ENCODE measurements at places on chromosomes 1 and 21.

- DNase-seq = no peak
Measured at GRCh38 chr1:228871314-228872061, 136.2 kb downstream of the RHOU start.

- DNase-seq = no peak
Measured at GRCh38 chr21:31180256-31181081, 142.2 kb upstream of the KRTAP19-8 start.

DNA sequence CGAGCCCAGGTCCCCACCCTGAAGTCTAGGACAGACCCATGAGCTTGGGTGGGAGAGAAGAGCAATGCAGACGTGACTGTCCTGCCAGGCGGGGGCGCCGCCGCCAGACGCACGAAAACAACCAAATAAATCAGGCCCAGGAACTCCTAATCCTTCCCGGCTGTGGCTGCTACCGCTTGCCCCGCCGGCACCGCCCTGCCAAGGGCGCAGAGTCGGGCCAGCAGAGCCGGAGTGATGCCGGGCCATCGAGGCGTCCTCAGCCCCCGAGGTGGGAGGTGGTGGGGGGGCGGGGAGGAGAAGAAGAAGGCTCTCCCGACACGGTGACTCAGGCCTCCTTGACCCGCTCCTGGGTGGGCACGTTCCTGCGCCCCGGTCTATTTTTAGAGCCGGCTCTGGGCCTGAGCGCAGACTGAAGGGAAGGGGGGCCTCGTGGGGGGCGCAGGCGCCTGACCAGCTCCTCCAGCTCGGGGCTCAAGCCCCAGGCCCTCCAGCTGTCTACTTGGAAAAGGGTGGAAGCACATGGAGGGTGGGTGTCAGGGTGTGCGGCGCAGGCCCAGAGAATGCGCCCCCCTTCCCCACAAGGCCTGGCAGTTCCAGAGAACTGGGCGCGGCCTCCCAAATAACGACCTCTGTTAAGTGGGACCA is 10.7 kb upstream of the COL16A1 start:
- DNase-seq = peak; percentile 31

DNA sequence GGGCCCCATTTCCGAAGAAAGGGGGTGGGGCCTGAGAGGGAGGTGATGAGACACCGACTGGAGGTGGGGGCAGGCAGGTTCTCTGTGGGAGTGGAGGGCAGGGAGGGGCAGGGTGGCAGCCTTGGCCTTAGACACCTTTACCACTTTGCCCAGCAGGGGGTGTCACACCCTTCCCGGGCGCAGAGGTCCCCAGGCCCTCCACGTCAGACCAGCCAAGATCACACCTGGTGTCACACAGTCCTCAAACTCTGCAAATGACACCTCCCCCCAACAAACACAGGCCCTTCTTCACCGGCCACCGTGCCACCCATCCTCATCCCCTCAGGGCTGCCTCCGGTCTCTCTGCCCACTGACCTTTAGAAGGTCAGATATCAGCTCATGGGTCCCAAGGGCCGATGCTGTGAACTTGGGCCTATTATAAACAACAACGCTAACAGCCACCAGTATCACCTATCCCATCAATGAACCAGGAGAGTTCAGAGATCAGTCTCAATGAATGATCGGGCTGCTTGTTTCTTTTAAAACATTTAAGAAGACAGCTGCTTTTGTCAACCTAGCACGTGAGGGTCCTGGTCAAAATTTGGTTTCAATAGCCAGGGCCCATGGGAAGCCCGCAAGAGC is 103.9 kb downstream of the CASZ1 start:
- DNase-seq = peak; percentile 77

- DNase-seq = no peak
Measured at GRCh38 chr21:43754948-43755781, 20.9 kb downstream of the CSTB start.

- DNase-seq = no peak
Measured at GRCh38 chr1:175169286-175170018, 23.1 kb downstream of the KIAA0040 start.

DNA sequence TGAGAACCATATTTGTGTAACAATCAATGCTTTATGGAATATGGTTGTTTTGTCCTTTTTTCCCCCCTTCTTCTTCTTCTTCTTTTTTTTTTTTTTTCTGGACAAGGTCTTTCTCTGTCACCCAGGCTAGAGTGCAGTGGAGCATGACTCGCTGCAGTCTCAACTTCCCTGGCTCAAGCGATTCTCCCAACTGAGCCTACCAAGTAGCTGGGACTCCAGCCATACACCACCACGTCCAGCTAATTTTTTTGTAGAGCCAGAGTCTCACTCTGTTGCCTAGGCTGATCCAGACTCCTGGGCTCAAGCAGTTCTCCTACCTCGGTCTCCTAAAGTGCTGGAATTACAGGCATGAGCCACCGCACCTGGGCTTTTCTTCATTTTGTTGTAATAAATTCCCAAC is 86.7 kb downstream of the FMN2 start:
- DNase-seq = no peak

DNA sequence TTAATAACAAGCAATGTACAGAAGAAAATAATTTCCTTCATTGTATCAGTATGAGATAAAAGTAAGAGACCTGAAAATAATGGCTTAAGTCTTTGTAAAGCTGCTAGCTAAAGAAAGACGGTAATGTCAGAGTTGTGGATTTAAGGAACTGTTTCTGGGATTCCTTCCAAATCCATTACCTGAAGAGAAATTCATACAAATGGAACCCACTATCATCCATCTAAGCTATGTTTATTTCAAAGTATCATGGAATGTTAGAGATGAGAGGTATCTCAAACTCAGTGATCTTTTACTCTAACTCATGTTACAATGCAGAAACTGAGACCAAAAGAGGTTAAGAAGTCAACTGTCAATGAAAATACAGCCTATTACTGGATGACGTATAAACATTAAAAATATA is 197.7 kb downstream of the DENND1B start:
- DNase-seq = no peak

- DNase-seq = no peak
Measured at GRCh38 chr21:31162079-31162699, 123.9 kb upstream of the KRTAP19-8 start.

- DNase-seq = no peak
Measured at GRCh38 chr1:229406798-229407197, 27.1 kb downstream of the ACTA1 start.

GRCh38 chr21:34892209-34892608 is 156.9 kb downstream of the RUNX1 start:
- DNase-seq = no peak

DNA sequence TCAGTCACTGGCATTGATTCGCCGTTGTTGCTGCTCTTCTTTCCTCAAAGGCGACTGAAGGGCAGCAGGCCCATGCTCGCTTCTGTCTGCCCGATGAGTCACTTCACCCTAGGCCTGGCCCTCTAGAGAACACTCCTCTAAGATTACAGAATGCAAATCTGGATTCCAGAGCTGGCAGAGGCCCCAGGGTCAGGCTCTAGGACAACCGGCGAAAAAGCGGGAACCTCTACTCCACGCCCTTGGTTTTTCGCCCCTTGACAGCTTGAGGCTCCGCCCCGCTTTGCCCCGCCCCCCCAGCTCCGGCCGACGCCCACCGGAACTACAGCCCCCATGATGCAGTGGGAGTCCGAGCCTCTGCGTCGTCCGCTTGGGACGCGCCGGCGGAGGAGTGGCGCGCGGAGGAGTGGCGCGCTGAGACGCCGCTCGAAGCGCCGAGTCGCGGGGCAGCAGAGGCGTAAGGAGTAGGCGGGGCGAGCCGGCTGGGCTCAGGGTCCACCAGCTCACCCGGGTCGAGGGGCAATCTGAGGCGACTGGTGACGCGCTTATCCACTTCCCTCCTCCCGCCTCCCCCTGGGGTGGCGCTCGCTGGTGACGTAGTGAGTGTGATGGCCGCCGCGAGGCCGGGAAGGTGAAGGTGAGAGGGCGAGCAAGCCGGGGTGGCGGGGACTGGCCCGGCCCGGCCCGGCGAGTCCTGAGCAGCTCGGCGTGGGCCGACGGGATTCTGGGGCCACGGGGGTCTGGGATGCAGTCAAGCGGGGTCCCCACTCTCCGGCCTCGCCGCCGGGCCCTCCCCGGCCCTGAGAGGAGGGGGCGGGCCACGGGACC is at the start of gene MFN2:
TSS of gene MFN2 (plus strand) at position 594 of the 825 bp plus-strand sequence. CDS start 8,725 bp downstream, outside the sequence.
- DNase-seq = peak; percentile 95

DNA sequence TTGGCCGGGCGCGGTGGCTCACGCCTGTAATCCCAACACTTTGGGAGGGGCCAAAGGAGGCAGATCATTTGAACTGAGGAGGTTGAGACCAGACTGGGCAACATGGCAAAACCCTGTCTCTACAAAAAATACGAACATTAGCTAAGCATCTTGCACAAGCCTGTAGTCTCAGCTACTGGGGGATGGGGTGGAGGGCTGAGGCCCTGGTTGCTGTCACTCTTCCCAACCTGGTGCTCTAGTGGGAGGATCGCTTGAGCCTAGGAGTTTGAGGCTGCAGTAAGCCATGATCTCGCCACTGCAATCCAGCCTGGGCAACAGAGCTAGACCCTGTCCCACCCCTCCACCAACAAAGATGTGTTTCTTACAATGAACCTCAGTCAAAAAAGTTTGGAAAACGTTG is 2.8 kb downstream of the PHGDH start:
- no peak for DNase-seq

DNA sequence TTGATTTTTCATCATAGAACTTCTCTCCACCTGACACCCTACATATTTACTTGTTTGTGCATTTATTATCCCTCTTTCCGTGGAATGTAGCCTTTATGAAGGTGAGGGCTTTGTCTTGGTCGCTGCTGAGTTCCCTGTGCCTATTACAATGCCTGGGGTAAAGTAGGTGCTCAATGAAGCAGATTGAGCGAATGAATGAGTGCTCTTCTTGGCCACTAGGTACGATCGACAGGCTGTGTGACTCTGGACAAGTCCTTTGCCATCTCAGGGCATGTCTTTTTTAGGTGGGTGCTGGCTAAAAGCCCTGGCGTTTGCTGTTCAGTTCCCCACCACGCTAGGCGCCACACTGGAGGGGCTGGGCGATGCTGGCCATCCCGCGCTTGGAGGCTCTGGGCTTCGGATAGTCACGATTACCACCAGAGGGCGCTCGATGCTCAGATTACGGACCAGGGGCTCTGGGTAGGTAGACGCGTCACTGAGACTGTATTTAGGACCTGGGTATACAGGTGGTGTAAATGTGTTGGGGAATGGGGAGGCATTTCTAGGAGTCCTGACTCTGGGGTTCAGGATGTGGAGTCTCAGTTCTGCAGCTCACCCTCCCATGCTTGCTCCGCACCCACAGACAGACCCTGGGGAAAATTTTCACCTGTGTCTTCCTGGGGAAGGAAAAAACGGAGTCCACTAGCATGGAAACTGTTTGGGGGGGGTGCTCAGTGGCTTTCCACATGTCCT is 71.0 kb upstream of the CSF3R start:
- peak; percentile 43 for DNase-seq

GRCh38 chr1:207217778-207218511 is 103.5 kb upstream of the CD55 start:
- DNase-seq = no peak

GRCh38 chr1:15189692-15190370 is 36.3 kb downstream of the TMEM51 start:
- no peak for DNase-seq

DNA sequence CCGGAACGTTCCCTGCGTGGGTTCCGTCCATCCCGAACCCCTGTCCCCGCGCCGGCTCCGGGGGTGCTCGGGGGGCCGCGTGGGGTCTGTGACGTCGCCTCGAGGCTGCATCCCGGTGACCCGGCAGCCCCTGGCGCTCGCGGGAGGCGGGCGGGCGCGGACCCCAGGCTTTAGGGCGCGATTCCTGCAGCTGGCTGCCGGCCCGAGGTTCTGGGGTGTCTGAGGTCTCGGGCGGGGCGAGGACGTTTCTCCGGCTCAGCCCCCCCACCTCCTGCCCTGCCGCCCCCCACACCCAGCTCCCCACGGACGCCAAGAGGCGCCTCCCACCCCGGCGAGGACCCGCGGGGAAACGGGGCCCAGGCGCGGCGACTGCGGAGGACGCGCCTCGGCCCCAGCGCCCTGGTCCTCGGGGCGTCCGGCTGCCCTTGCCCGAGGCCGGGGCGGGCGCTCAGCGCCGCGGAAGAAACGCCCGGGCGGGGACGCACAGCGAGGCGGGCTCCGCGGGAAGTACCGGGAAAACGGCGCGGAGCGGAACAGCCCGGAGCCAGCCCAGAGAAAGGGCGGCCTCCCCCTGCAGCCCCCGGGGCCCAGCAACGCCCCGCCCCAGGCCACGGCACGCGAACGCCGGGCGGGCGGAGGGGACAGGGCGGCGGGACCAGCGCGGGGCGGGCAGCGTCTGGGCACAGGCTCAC is 1.3 kb upstream of the PCBP3 start:
- no peak for DNase-seq

DNA sequence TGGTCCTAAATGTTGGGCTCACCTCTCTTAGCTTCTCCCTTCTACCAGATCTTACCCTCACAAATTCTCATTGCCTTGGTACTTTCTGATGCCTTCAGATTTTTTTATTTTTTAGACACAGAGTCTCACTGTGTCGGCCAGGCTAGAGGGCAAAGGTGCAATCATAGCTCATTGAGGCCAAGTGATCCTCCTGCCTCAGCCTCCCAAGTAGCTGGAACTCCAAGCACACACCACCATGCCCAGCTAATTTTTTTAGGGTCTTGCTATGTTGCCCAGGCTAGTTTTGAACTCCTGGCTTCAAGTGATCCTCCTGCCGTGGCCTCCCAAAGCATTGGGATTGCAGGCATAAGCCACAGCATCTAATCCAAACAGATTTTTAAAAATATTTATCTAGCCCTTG is 69.4 kb downstream of the ZSWIM5 start:
- DNase-seq = no peak

DNA sequence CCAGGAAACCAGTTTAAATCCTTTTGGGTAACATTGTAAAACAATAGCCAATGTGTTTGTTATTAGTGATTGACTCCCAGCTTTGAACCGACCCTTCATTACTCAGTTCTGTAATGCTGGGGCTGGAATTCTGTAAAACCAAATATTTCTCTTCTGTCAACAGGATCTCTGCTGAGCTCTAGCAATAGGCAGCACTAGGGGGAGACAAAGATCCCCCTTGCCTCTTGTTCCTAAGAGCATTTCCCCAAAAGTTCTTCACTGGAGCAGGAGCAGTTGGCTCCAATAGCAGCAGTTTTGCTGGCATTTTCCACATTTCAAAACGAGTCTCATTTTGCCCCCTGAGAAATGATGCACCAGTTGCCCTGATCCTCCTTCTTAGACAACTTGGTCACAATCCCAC is 1671.1 kb downstream of the MRPL39 start:
- no peak for DNase-seq

Data from CD4-positive, alpha-beta T cell treated with Interleukin-15 for 1 hour (primary cell).